ENCODE measurements at places on chromosomes 1 and 21. TPM values are rescaled to one million over a fixed set of nuclear protein-coding genes. Genes with fewer than 3 reads are reported as not detected.

The OLIG2 gene
- total RNA-seq: not detected

GRCh38 chr1:55288245-55288644 lies 73.1 kb upstream of the USP24 start:
- peaks cover 4% of the 10 kb centered on the region for H3K27me3 ChIP-seq
- H3K4me3 ChIP-seq: no peak overlapping the region
- DNase-seq: peak; percentile 25
- H3K36me3 ChIP-seq: no peaks in the 10 kb centered on the region
- H3K4me1 ChIP-seq: peaks cover 16% of the 10 kb centered on the region

- peak; percentile 32 for DNase-seq
- H3K4me1 ChIP-seq: peaks cover 31% of the 10 kb centered on the region
- H3K36me3 ChIP-seq: peaks cover 3% of the 10 kb centered on the region
- H3K27me3 ChIP-seq: no peaks in the 10 kb centered on the region
- peak overlapping the region; percentile 43 for H3K4me3 ChIP-seq
- H3K27ac ChIP-seq: peak overlapping the region; percentile 91
These were observed 39.8 kb upstream of the C1orf105 start for GRCh38 chr1:172380441-172381244.

GRCh38 chr1:59695252-59695651 lies 119.5 kb upstream of the HOOK1 start:
- no peaks in the 10 kb centered on the region for H3K36me3 ChIP-seq
- no peak for DNase-seq
- no peaks in the 10 kb centered on the region for H3K27me3 ChIP-seq

The OR10R2 gene
- not detected for total RNA-seq

The ADAMTS4 gene
- total RNA-seq: 0.71 TPM

- DNase-seq: no peak
- peaks cover 3% of the 10 kb centered on the region for H3K27me3 ChIP-seq
- H3K27ac ChIP-seq: no peak overlapping the region
- H3K4me3 ChIP-seq: no peak overlapping the region
- H3K36me3 ChIP-seq: no peaks in the 10 kb centered on the region
- no peaks in the 10 kb centered on the region for H3K4me1 ChIP-seq
These were observed 560.5 kb downstream of the KIF26B start for GRCh38 chr1:245715291-245715701.

The CRABP2 gene
- total RNA-seq: 0.98 TPM

DNA sequence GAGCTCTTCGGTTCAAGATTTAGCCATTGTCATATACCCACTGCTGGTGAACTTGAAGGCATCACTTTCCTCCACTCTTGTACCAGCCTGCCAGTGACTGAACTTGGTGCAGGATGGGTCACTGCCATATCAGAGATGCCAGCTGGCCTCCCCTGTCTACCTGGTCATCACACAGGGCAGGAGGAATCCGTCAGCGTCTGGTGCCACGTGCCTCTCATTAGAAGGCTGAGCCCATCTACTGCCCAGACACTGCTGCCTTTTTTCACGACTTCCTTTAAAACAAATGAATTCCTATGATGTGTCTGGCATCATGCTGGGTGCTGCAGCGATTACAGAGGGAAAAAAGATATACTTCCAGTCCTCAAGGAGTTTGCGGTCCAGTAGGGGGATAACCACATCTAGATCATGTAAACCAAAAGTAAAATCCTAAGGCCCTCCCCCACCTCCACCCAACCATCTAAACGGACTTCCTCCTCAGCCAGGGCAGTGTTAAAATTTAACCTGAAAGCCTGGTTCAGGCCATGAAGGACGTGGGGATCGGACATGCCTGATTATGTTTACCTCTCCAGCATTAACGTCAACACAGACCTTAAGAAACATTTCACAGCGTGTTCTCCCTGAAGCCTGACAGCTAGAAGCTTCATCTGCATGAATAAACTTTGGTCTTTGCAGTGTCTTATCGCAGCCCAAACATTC lies 29.2 kb upstream of the PDE9A start:
- no peaks in the 10 kb centered on the region for H3K27me3 ChIP-seq
- H3K27ac ChIP-seq: no peak overlapping the region
- H3K36me3 ChIP-seq: no peaks in the 10 kb centered on the region
- no peak for DNase-seq

- no peaks in the 10 kb centered on the region for H3K27me3 ChIP-seq
These were observed 1.3 kb upstream of the IFNAR2 start for GRCh38 chr21:33228455-33228854.

DNA sequence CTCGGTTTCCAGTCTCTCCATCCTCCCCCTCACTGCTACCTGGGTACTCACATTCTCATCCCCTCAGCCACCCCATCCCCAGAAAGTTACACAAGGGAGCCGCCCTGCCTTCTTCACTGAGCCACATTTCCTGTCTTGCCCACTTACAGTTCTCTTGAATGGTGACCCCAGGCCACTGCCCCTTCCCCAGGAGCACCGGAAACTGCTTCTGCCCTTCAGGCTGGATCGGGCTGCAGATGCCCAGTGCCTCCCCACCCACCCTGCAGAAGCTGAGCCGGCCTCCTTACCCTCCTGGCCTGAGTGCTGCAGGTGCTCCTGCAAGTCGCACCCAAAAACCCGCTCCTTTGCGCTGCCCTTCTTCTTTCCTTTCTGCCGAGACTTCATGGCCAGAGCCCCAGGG lies 450 bp downstream of the ARHGAP30 start:
- peak; percentile 36 for DNase-seq
- H3K27ac ChIP-seq: peak overlapping the region; percentile 100
- H3K4me1 ChIP-seq: peaks cover 52% of the 10 kb centered on the region
- peaks cover 33% of the 10 kb centered on the region for H3K36me3 ChIP-seq
- H3K27me3 ChIP-seq: no peaks in the 10 kb centered on the region

DNA sequence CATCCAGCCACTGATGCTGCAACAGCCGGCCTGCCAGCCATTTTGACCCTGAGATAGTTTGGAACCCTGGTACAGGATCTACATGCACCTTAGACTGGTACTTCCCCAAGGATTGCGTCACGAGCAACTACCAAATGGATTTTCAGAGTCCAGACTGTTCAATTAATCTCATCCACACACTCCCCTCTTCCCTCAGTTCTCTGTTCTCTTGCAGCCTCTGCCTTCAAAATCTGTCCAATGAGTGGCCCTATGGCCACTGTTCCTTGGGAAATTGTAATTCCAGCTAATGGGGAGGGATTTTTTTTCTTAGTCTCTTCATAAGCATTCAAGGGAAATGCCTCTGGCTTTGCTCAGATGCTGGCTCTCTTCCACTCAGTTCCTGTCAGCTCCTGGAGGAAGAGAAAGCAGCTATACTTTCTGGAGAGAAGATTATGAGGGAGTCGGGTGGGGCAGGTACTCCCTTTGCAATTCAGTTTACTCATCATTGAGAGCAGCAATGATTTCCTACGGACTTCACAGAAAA lies 19.8 kb upstream of the UAP1 start:
- H3K27ac ChIP-seq: no peak overlapping the region
- peaks cover 4% of the 10 kb centered on the region for H3K4me1 ChIP-seq
- no peaks in the 10 kb centered on the region for H3K27me3 ChIP-seq
- no peaks in the 10 kb centered on the region for H3K36me3 ChIP-seq

The GCSAML gene
- total RNA-seq: 0.09 TPM

The TMEM82 gene
- total RNA-seq: not detected

The CELA3B gene
- total RNA-seq: not detected

All from activated CD4-positive, alpha-beta T cell treated with anti-CD3 and anti-CD28 coated beads for 36 hours (primary cell).